ENCODE measurements at places on chromosomes 5 and 9.
A peak's percentile ranks its signal among the peaks of the same experiment; 100 is the strongest.

DNA sequence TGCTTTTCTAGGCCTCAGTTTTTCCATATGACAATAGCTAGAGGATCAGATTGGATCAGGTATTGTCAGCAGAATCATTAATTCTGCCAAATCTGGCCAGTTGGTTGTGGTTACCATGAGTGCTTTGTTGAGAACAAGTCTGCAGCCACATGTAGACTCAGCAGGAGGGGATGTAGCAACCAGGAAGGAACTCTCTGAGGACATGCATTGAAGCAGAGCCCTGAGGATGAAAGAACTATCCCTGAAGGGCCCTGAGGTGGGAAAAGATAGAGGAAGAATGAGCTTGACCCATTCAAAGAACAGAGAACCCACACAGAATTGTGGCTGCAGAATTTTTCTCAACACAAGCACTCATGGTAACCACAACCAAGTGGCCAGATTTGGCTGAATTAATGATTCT is 60.1 kb upstream of the AFAP1L1 start:
- no peak for DNase-seq

DNA sequence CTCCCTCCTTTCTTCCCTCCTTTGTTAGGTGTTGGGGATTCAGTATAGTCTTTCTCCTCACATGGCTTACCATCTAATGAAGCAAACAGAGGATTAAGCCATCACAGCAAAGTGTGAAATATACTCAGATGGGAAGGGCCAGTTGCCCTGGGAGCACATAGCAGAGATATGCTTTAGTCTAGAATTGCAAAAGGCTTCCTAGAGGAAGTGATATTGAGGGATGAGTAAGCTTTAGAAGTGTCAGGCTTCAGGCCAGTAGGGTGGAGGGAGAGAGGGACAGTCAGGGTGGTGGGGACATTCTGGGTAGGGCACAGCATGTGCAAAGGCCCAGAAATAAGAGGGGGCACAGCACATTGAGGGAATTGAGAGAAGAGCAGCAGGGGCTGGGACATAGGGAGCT is 46.2 kb upstream of the GLRA1 start:
- no peak for DNase-seq

GRCh38 chr5:24444414-24444813 is 200.4 kb downstream of the CDH10 start:
- no peak for DNase-seq

DNA sequence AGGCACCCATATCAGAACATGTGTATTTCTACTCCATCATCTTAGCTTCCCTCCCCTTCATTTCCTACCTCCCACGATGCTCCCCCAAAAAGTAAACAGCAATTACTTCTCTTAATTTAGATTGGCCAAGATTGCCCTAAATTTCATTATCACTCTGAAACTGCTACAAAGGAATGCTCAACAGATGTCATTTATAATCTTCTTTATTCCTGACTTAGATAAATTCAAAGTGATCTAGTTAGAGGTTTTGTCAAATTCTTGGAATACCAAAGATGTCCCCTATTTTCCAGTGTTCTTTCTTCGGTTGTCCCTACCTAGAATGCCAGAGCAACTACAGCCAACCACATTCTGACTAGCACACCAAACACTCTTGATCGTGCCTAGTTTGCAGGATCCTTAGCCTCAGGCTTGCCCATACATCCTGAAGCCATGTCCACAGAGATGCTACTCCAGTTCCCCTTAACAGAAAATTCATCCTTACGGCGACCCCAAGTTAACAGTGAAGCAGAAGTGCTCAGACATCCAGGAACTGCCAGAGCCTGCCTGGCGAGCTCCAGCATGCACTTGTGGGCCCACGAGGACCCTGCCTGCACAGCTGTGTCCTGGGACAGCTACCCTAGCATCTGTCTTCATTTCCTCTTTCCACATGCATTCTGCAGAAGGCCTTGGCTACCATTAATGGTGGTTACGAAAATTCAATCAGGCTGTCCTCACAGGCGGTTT is 31.6 kb downstream of the DAP start:
- no peak for DNase-seq

DNA sequence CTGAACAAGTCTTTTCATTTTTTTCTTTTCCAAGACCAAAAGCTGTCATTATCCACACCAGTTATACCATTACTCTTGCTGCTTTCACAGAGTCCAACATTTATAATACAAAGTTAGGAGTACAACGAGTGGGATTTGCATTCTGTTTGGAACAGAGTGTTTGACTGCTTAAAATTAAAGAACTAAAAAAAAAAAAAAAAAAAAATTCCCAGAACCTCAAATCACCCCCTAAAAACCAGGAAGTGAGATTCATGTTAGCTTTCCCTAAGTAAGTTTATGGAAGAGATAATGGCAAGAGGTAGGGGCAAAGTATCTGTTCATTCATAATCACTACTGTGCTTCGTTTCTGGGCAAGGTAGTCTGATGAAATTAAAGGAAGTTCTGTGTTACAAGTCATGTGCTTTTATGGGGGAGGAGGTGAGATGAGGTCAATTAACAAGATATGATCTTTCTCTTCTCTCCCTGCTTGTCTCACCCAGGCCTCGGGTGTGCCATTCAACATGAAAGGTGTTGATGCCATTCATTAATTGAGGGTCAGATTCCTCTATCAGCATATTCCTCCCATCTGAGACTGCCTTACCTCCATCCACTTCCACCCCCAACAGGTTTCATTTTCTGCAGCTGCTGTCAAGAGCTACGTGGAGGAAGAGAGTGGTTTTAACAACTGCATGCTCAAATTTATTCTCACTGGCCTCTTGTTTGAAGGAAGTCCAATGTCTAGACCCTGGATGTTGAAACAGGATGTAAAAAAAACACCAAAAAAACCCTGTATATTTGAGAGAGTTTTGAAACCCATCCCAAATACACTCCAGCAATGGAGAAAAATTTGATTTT is 58.1 kb downstream of the MARCHF3 start:
- DNase-seq: peak; percentile 6

- DNase-seq: no peak
Observed at GRCh38 chr9:98992885-98993569, 49.3 kb downstream of the COL15A1 start.

GRCh38 chr9:94607423-94607691 is 13.7 kb upstream of the FBP2 start:
- no peak for DNase-seq

- DNase-seq: no peak
Observed at GRCh38 chr9:118367383-118367782, 663.2 kb downstream of the TLR4 start.

- DNase-seq: no peak
Observed at GRCh38 chr9:15642369-15642962, 89.6 kb downstream of the CCDC171 start.

DNA sequence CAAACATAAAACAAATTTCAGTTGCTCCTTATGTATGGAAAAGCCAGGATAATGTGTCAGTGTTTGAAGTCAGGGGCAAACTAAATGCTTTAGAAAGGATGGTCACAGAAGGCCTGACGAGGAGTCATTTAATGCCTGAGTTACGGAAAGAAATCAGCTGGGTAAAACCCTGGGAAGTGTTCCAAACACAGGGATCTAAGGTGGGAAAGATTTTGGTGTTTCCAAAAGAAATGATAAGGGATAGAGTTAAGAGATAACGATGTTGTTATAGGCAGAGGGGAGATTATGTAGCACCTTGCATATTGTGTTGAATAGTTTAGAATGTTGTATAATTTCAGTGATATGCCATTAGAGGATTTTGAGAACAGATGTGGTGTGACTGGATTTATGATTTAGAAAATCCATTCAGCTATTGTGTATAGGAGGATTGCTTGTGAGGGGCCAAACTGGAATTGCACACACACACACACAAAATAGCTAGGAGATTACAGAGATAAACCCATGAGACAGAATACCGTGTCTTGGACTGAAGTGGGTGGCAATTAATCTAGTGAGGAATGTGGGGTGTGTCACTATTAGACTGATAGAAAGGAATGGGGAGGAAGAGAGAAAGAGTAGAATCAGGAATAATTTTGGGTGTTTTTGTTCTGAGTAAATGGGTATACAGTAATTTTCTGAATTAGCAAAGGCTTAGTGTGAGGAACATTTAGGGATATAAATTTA is 274.2 kb upstream of the DAB2 start:
- no peak for DNase-seq

GRCh38 chr5:171783051-171783450 is 2.6 kb upstream of the SMIM23 start:
- DNase-seq: no peak

DNA sequence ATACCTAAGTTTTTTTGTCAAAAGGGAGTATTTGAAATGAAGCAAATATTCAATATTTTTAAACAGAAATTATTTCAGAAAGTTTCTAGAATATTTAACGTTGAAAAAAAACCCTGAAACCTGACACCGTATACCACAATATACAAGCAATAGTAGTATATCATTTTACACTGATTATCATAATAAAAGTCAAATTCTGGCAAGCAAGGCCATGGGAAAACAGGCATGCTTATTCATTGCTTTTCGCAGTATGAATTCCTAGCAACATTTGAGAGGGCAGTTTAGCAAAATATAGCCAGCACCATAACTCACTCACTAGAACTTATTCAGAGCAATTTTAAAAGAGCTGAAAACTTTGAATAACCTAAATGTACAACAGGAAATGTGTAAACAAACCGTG is 46.1 kb downstream of the ERAP1 start:
- no peak for DNase-seq

DNA sequence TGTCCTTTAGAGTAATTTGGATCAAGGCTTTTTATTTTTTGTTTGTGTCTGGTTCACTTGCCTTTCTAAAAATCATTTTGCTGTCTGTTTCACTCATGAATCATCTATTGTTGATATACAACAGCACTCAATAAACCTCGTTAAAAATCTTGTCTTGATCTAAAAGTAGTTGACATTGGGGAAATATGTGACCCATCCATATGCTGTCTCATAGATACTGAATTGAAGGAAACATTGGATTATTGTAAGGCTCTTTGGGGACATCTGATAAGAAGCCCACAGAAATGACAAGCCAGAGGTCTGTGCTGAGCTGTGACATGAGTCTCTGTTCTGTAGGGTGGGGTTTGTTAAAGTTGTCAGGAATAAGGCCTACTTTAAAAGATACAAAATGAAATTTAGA is 208.0 kb downstream of the PDZD2 start:
- no peak for DNase-seq

DNA sequence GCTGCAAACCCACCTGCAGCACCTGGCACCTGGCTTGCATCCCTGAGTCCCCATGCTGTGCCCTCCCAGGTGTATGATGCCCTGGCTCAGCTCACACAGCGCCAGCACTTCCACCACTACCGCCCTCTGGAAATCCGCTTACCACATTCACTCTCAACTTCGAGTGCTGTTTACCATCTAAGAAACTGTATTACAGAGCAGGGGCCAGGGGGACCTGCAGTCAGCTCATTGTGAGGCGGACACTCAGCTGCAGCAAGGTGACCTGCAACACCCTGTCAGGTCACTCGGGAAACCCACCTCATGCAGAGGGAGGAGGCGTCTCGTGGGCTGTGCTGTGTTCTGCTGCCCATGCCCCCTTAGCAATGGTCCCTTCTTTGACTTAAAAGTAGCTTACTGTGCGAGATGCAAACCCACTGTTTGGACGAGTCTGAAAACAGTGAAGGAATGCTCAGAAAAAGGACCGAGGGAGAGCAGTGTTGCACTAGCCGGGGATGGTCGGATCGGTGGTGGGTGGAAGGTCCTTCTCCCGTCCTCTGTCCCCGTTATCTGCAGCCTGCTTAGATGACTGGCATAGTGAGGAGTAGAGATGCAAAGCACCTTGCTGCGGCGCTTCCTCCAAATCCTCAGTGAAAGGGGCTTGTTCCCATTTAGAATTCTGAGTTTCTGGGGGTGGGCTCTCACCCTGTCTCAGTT is 55.2 kb upstream of the CTSL start:
- no peak for DNase-seq

DNA sequence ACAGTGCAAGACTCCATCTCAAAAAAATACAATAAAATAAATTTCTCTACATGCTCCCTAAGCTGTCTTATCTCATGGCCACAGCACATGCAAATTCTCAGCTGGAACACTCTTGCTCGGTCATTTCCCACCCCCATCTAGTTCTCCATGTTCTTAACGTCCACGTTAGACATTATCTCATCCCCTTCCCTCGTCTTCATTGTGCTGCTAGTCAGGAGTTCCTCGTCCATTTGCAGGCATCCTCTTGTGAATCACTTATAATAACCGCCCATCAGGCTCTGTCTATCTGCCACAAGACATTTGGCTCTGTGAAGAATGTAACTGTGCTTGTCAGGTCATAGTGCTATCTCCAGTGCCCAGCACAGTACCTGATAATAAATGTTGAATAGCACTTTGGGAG is 32.9 kb upstream of the GOLGA1 start:
- DNase-seq: no peak

GRCh38 chr9:34624475-34625185 is 4.2 kb downstream of the ARID3C start:
- DNase-seq: no peak

GRCh38 chr9:94692601-94693000 is 33.9 kb upstream of the AOPEP start:
- no peak for DNase-seq

- no peak for DNase-seq
Observed at GRCh38 chr5:22706901-22707300, 146.2 kb downstream of the CDH12 start.

GRCh38 chr5:35771300-35771699 is 85.4 kb upstream of the IL7R start:
- DNase-seq: no peak

DNA sequence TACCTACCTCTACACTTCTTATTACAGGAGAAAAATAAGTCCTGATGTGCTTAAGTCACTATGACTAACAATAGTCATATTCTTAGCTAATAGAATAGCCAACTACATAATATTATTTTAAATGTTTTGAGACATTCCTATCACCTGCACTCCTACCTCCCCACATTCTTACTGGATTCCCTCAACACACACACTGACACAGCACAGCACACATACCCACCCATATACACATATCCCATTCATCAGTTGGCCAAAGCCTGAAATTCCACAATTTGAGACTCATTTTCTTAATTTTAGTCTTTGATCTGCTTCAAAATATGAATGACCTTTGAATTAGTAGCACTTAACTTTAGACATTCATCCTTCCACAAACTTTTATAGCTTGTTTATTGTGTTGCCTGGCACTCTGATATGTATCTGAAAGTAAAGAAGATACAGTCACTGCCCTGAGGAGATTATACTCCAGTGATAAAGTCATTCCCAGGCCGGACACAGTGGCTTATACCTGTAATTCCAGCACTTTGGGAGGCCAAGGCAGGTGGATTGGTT is 168.3 kb upstream of the RASA1 start:
- DNase-seq: no peak

GRCh38 chr9:3571500-3571899 is 45.7 kb upstream of the RFX3 start:
- DNase-seq: no peak

All from stimulated activated CD8-positive, alpha-beta memory T cell treated with anti-CD3 and anti-CD28 coated beads, Interleukin-7, amount 100 ng/mL, for 1 hour (primary cell).